ENCODE measurements at places on chromosomes 13 and 19. TPM values are rescaled to one million over a fixed set of nuclear protein-coding genes. Genes with fewer than 3 reads are reported as not detected.

The PODNL1 gene
- total RNA-seq: 1.6 TPM

The IGLON5 gene
- total RNA-seq: 9.5 TPM

The SOX1 gene
- total RNA-seq: 14.1 TPM

The SCN1B gene
- total RNA-seq: 3.9 TPM

The CBY2 gene
- total RNA-seq: not detected

The ZNF441 gene
- total RNA-seq: 35.8 TPM

The COQ8B gene
- 29.8 TPM for total RNA-seq

The KASH5 gene
- total RNA-seq: not detected

Measured in diencephalon (tissue), 1 donor.